ENCODE measurements at places on chromosomes 3 and 15. TPM values are rescaled to one million over a fixed set of nuclear protein-coding genes. Genes with fewer than 3 reads are reported as not detected.

TUSC2 gene
- 29.6 TPM for total RNA-seq

CX3CR1 gene
- 0.59 TPM for total RNA-seq

KCNAB1 gene
- total RNA-seq, result 3.2 TPM

LTF gene
- total RNA-seq, result 0.51 TPM

CYP1A2 gene
- total RNA-seq, result not detected

ANKDD1A gene
- 2.2 TPM for total RNA-seq

FOXP1 gene
- total RNA-seq, result 59.0 TPM

TP63 gene
- total RNA-seq, result 0.24 TPM

RNF111 gene
- total RNA-seq, result 15.6 TPM

NRG4 gene
- total RNA-seq, result 1.1 TPM

Measured in right atrium auricular region (tissue), 2 donors.